ENCODE measurements at places on chromosomes 1 and 21. TPM values are rescaled to one million over a fixed set of nuclear protein-coding genes. Genes with fewer than 3 reads are reported as not detected.

The GJB4 gene
- not detected for total RNA-seq

The HSD11B1 gene
- total RNA-seq = 3.8 TPM

- DNase-seq = no peak
These were observed 44.8 kb upstream of the POU2F1 start for GRCh38 chr1:167175901-167176300.

DNA sequence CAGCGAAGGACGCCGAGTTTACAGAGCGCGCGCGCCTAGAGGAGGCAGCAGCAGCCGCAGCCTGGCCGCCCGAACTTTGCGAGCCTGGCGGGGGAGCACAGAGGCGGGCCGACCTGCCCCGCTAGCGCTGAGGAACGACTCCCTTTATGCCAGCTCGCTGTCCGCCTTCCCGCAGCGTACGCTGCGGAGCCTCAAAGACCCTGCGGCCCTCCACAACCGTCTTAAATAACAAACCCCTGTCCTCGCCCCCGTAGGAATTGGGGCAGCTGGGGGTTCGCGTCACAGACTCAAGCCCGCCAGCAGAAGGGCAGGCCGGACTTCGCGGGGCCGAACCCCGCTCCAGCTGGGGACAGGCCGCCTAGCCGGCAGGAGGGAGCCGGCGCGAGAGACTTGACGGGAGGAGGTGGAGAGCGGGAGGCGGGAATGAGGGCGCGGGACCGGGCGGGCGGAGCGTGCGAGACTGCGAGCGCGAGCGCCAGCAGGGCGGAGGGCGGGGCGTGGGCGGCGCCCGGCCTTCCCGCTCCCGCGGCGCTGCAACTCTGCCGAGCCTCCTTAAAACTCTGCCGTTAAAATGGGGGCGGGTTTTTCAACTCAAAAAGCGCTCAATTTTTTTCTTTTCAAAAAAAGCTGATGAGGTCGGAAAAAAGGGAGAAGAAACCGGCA is 1.8 kb upstream of the CDKN2C start:
- peak; percentile 97 for DNase-seq

- DNase-seq = no peak
These were observed 147.8 kb upstream of the MAGI3 start for GRCh38 chr1:113242481-113242880.

GRCh38 chr1:204575221-204576190 is 59.3 kb downstream of the MDM4 start:
- DNase-seq = no peak

- DNase-seq = peak; percentile 72
These were observed at the start of gene TMEM200B for GRCh38 chr1:29123887-29124365. TSS of gene TMEM200B (minus strand) at chr1:29123903. CDS start at chr1:29121828, 2,075 bp downstream.

DNA sequence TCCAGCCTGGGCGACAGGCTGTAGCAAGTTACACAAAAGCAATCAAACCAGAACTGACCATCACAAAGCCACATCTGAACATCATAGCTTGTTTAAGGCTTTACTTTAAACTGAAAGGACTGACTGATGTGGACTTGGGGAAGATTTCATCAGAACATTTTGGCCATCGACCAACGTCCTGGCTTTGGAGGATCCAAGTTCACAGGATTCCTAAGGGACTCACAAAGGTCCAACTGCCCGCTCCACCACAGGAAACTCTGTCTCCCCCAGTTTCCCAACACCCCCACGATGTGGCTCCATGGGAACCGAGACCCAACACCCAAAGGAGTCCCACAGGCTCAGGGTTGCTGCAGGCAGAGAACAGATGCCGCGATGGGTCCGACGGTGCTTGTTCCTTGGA is 9.3 kb downstream of the SSU72 start:
- no peak for DNase-seq

DNA sequence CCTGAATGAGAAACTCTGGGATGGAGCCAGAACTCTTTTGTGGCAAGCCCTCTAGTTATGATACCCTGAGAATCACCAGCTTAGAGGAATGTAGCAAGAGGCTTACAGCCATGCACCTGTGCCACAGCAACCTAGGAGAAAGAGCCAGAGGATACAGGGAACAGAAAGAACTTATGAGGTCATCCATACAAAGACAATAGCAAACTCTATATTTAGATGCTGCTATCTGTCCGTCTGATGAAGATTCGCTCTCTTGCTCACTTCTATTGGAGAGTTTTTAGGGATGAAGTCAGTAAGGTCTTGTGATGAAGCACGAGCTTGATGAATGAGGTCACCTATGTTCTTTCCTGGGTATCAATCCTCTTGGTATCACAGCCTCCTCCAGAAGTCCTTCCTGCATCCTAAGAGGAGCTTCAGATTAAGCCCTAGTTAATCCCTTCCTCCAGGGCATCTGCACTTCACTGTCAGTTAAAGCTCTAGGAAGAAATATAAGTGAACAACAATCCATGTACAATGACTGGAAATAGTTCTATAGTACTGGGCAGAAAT is 185.6 kb downstream of the DAB1 start:
- DNase-seq = no peak

GRCh38 chr1:188128761-188129160 is 1300.0 kb downstream of the PLA2G4A start:
- peak; percentile 7 for DNase-seq

The RAB3B gene
- not detected for total RNA-seq

The C1orf74 gene
- total RNA-seq = 2.6 TPM

The MATN1 gene
- total RNA-seq = not detected

GRCh38 chr21:41761211-41761933 is 5.5 kb downstream of the RIPK4 start:
- peak; percentile 89 for DNase-seq

GRCh38 chr21:33998402-33998801 is 75.0 kb upstream of the MRPS6 start:
- DNase-seq = no peak

The SNX7 gene
- total RNA-seq = 24.1 TPM

The MNDA gene
- total RNA-seq = 5.5 TPM

GRCh38 chr1:205214756-205215155 is 3.3 kb upstream of the DSTYK start:
- DNase-seq = no peak

The CGN gene
- 0.77 TPM for total RNA-seq

The TNNI3K gene
- total RNA-seq = 51.7 TPM

The OR14K1 gene
- total RNA-seq = not detected

DNA sequence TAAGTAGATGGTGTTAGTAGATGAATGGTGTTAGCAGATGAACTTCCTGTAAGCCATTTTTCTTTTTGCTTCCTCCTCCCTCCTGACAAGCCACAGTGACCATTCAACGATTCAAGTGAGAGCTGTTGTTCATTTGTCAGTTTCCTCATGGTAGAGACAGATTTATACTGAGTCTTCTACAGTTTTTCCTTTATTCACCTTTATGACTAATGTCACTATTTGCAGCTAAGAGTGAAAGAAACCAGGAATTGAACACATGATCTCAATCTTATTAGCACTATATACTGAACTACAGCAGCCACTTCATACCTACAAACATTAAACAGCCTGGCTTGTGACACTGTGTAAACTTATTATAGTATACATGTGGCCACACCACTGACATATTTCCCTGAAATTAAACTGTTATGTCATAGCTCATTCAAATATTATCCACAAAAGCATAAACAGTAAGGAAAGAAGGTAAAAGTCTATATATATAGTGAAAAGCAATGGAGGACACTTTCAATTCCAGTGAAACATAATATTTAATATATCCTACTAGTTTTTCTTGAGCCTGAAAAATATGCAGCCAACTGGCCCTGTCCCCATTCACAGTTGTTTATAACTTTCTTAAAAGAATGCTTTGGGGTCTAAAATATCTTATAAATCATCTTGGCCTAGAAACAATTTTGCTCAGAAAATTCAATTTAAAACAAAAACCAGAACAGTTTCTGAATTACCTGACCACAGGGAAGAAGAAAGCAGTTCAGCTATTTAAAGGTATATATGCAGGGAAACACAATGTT is 566.9 kb upstream of the ZRANB2 start:
- no peak for DNase-seq

GRCh38 chr1:236808564-236809130 is 13.6 kb downstream of the MTR start:
- DNase-seq = no peak

DNA sequence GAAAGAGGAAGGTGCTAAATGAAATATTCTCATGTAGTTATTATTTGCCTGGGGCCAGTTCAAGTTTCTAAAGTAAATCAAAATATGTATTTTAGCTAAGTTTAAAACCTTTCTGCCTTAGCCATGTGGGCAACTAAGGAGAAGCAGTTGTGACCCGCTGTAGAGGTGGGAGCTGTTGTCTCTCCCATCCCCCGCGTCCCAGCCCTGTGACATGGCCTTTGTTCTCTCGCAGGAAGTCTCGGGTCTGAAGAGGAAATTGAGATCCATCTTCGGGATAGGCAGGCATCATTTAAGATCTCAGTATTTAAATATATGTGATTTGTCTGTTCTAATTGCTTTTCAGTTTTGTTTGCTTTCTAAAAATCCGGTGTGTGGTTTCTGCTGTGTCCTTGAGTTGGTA is 121.5 kb downstream of the CAMTA1 start:
- no peak for DNase-seq

The S100A3 gene
- 2.0 TPM for total RNA-seq

The KIF21B gene
- total RNA-seq = 0.57 TPM

The PTPRF gene
- 11.1 TPM for total RNA-seq

The ZC3H12A gene
- total RNA-seq = 9.0 TPM

The ASH1L gene
- 52.8 TPM for total RNA-seq

The SELL gene
- 3.8 TPM for total RNA-seq

DNA sequence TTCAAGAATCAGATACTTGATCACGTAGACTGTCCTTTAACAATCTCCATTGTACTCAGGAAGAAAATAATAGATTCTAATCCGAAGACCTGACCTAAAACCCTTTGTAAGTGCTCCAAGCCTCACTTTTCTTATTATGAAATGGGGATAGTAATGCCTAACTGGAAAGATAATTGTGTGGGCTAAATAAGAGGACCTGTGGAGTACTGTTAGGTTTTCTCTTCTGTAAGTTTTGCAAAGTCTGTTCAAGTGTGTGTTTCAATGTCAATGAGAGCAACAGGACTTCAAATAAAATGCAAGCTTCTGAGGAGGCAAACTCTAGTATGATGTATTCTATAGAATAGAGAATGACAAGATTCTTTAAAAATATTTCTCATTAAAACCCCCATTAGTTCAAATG is 348.6 kb downstream of the USP25 start:
- no peak for DNase-seq

The PLPPR5 gene
- not detected for total RNA-seq

The RNPC3 gene
- total RNA-seq = 28.3 TPM

- no peak for DNase-seq
These were observed 2.4 kb downstream of the LRP8 start for GRCh38 chr1:53325326-53326087.

GRCh38 chr1:153532181-153532580 is 3.6 kb downstream of the S100A6 start:
- no peak for DNase-seq

GRCh38 chr1:42941640-42942330 is 16.9 kb downstream of the SLC2A1 start:
- DNase-seq = peak; percentile 79

DNA sequence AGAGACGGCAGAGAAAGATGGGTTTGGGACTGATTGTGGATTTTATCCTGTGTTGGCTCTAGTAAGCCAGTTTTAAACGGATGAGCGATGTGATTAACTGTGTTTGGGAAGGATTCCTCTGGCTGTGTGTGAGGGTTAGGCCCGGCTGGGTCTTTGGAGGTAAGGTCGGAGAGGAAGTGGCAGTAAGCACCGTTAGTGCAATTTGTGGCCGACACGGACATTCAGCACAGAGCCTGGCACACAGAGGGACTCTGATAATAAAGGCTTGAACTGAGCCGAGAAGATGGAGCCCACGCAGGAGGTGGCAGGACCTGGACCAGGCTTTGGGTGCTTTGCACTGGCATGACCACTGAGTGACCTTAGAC is 1.3 kb downstream of the MTFR1L start:
- DNase-seq = no peak

GRCh38 chr1:147720557-147720956 is 39.8 kb downstream of the GJA5 start:
- no peak for DNase-seq

The EDARADD gene
- 0.37 TPM for total RNA-seq

DNA sequence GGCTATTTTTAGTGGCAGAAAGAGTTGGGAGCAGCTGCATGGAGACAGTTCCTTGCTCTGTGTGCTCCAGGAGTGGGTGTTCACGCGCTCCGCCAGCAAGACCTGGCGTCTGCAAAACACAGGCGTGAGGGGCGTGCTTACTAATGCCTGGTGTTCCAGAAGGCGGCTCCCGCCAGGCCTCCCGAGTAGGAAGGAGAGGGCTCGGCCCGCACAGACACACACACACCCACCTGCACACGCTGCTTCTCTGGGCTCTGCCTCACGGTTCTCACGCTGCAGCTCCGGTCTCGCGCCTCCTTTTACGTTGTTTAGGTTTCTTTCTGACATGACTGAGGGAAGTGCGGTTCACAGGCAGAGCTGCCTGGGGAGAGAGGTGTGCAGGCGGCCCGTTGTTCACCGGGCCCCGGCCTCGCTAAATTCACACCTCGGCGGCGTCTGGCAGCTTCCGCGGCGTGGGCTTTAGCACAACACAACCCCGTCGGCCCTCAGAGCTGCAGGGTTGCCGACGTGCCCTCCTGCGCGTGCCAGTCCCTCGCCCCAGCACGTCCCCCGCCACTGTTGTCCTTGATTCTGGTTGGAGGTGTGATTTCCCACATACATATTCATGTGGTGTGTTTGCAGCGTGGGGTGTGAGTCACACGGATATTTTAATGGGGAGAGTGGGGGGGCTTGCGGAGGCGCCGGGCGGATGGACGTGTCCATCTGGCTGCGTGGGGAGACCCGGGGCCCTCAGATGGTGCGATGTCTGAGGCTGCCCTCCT is 77.0 kb downstream of the SKI start:
- peak; percentile 80 for DNase-seq

GRCh38 chr1:39676948-39677548 is 5.1 kb upstream of the NT5C1A start:
- no peak for DNase-seq

The DMBX1 gene
- total RNA-seq = not detected

The MXRA8 gene
- 37.4 TPM for total RNA-seq

DNA sequence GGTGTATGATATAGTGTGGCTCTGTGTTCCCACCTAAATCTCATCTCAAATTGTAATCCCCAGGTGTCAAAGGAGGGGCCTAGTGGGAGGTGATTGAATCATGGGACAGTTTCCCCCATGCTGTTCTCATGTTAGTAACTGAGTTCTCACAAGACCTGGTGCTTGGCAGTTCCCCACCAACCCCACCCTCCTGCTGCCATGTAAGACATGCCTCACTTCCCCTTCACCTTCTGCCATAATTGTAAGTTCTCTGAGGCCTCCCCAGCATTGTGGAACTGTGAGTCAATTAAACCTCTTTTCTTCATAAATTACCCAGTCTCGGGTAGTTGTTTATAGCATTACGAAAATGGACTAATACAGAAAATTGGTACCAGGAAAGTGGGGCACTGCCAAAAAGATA is 1705.3 kb downstream of the NCAM2 start:
- no peak for DNase-seq

DNA sequence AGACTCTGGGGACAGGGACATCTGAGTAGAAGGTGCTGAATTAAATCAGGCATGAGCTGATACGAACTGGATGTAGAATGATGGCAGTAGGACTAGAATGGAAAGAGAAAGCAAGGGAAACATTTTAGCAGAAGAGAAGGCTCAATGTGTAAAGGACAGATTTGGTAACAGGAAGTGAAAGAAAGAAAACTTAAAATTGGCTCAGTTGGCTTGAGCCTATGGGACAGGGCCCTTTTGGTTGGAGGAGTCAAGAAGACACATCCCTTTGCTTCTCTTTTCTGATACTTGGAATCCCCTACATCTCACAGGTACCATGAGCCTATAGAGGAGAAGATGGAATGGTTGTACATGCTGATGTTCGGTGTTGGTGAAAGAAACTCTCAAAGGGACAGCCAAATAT is 300.6 kb upstream of the PLXNA2 start:
- DNase-seq = no peak

- DNase-seq = no peak
These were observed 1.5 kb downstream of the CSDE1 start for GRCh38 chr1:114756009-114756892.
